ENCODE measurements at places on chromosomes 7 and 10.
A peak's percentile ranks its signal among the peaks of the same experiment; 100 is the strongest.

GRCh38 chr7:103348452-103348851 lies 1.0 kb downstream of the PSMC2 start:
- peak overlapping the region; percentile 92 for H3K27ac ChIP-seq
- peak overlapping the region; percentile 59 for H3K4me3 ChIP-seq
- DNase-seq = no peak
- no peaks in the 10 kb centered on the region for H3K36me3 ChIP-seq
- H3K4me1 ChIP-seq = peaks cover 21% of the 10 kb centered on the region

DNA sequence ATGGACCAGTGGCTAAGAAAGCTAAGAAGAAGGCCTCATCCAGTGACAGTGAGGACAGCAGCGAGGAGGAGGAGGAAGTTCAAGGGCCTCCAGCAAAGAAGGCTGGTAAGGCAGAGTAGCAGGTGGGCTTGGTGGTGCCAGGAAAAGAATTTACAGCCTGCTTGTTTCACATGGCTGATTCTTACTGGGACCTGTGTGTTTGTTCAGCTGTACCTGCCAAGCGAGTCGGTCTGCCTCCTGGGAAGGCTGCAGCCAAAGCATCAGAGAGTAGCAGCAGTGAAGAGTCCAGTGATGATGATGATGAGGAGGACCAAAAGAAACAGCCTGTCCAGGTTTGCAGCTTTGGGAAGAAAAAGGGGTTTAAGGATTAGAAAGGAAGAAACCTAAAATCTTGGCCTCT lies 5.0 kb downstream of the NOLC1 start:
- H3K4me1 ChIP-seq = peaks cover 5% of the 10 kb centered on the region
- no peaks in the 10 kb centered on the region for H3K27me3 ChIP-seq
- DNase-seq = no peak
- H3K4me3 ChIP-seq = no peak overlapping the region

DNA sequence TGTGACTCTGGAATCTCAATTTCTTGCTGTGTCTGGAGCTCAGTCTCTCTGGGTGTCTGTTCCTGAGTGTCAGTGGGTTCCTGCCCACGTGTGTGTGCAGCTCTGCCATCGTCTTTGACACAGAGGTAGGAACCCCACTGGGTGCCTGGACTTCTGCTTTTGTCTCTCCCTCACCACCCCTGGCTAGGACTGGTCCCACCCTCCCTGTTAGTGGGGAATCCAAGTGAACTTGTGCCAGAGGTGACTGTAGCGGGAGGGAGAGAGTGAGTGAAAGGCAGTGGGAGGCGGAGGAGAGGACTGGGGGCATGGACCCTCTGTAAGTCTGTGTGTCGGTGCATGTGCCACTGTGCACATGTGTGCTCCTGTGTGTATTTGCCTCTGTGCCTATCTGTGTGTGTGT lies 299.9 kb upstream of the ZMIZ1 start:
- DNase-seq = no peak
- no peaks in the 10 kb centered on the region for H3K27me3 ChIP-seq
- peaks cover 32% of the 10 kb centered on the region for H3K4me1 ChIP-seq
- H3K27ac ChIP-seq = peak overlapping the region; percentile 75
- no peaks in the 10 kb centered on the region for H3K36me3 ChIP-seq

- H3K27me3 ChIP-seq = no peaks in the 10 kb centered on the region
- no peak overlapping the region for H3K27ac ChIP-seq
- no peak overlapping the region for H3K4me3 ChIP-seq
- DNase-seq = no peak
- no peaks in the 10 kb centered on the region for H3K36me3 ChIP-seq
Measured at GRCh38 chr7:47180516-47180826, 401.4 kb downstream of the TNS3 start.

DNA sequence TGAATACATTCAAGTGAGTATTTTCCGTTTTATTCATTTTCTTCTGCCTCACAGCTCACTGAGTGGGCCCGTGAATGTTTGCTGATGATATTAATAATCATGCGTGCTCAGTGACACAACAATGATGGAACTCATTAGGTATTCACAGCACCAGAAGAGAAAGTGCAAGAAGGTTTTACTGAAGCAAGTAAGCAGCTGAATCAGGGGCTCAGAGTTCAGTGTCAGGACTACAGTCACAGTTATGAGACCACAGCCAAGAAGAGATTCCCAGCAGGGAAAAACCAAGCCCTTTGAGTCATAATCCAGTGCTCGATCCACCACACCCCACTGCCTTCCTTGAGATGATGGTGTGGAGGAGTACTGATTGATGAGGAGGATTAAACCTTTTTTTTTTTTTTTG lies 247.4 kb downstream of the KIAA1217 start:
- H3K27me3 ChIP-seq = no peaks in the 10 kb centered on the region
- DNase-seq = peak; percentile 44

DNA sequence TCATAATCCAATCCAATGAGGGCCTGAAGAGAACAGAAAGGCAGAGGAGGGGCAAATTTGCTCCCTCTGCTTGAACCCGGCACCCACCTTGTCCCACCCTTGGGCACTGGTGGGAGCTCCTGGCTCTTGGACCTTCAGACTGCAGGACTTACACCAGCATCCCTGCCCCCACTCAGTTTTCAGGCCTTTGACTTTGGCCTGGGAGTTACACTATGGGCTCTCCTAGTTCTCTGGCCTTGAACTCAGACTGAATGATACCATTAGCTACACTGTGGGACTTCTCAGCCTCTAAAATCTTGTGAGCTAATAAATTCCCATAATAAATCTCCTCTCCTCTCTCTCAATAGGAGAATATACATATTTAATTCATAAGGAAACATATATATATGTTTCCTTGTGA lies 114.4 kb downstream of the AHR start:
- no peaks in the 10 kb centered on the region for H3K27me3 ChIP-seq
- H3K4me1 ChIP-seq = no peaks in the 10 kb centered on the region
- no peaks in the 10 kb centered on the region for H3K36me3 ChIP-seq
- no peak overlapping the region for H3K27ac ChIP-seq
- H3K4me3 ChIP-seq = no peak overlapping the region
- DNase-seq = no peak

DNA sequence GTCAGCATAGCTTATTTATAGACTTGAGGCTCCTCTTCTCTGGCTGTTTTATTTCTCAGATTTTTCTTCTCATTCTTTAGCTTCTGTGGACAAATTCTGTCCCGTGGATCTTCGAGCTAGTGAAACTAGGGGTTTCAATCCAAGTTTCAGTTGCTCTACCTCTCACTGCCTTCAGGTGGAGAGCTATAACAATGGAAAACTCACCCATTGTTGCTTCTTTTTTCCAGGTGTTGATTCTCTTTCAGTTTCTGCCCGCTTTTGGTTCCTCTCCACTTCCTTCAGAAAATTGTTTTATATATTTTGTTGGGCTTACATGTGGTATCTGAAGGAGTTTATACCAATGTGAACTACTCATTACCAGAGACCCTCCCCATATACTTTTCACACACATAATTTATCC lies 266.1 kb downstream of the TCF7L2 start:
- H3K4me3 ChIP-seq = no peak overlapping the region
- no peak overlapping the region for H3K27ac ChIP-seq
- H3K36me3 ChIP-seq = no peaks in the 10 kb centered on the region
- no peaks in the 10 kb centered on the region for H3K27me3 ChIP-seq
- no peak for DNase-seq

DNA sequence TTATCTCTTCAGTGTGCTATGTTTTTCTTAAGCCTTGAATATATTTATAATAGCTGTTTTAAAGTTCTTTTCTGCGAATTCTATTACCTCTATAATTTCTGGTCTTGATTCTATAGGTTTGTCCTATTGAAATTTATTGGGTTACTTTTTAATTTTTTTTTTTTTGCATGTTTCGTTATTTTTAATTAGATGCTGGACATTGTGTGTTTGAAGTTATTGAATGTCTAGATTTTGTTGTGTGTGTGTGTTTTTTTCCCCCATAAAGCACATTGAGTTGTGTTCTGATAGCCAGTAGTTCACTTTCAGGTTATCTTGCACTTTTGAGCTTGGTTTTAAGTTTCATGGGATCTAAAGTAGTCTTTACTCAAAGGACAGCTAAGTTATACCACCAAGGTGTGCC lies 394.9 kb downstream of the RPS24 start:
- peaks cover 11% of the 10 kb centered on the region for H3K4me1 ChIP-seq
- no peak for DNase-seq
- no peaks in the 10 kb centered on the region for H3K36me3 ChIP-seq
- H3K27ac ChIP-seq = no peak overlapping the region
- no peak overlapping the region for H3K4me3 ChIP-seq

GRCh38 chr10:89342206-89342958 lies 14.6 kb downstream of the IFIT3 start:
- no peak overlapping the region for H3K4me3 ChIP-seq
- H3K27ac ChIP-seq = no peak overlapping the region
- DNase-seq = no peak
- H3K36me3 ChIP-seq = no peaks in the 10 kb centered on the region

GRCh38 chr10:80184291-80184690 lies 21.0 kb downstream of the ANXA11 start:
- no peaks in the 10 kb centered on the region for H3K36me3 ChIP-seq
- DNase-seq = no peak
- no peaks in the 10 kb centered on the region for H3K27me3 ChIP-seq
- no peak overlapping the region for H3K27ac ChIP-seq
- H3K4me3 ChIP-seq = no peak overlapping the region
- peaks cover 8% of the 10 kb centered on the region for H3K4me1 ChIP-seq

GRCh38 chr10:75506930-75507329 lies 75.5 kb downstream of the LRMDA start:
- no peaks in the 10 kb centered on the region for H3K36me3 ChIP-seq
- H3K4me1 ChIP-seq = peaks cover 25% of the 10 kb centered on the region
- no peaks in the 10 kb centered on the region for H3K27me3 ChIP-seq
- no peak overlapping the region for H3K27ac ChIP-seq

DNA sequence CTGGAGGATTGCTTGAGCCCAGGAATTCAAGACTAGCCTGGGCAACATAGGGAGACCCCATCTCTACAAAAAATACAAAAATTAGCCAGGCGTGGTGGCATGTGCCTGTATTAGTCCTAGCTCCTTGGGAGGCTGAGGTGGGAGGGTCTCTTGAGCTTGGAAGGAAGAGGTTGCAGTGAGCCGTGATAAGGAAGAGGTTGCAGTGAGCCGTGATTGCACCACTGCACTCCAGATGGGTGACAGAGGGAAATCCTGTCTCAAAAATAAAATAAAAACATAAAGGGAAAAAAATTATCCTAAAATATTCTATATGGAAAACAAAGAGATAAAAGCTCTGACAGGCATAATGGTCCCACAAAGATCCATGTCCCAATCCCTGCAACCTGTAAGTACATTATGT lies 87.9 kb upstream of the KAT6B start:
- no peak overlapping the region for H3K27ac ChIP-seq
- DNase-seq = no peak
- H3K4me1 ChIP-seq = no peaks in the 10 kb centered on the region

DNA sequence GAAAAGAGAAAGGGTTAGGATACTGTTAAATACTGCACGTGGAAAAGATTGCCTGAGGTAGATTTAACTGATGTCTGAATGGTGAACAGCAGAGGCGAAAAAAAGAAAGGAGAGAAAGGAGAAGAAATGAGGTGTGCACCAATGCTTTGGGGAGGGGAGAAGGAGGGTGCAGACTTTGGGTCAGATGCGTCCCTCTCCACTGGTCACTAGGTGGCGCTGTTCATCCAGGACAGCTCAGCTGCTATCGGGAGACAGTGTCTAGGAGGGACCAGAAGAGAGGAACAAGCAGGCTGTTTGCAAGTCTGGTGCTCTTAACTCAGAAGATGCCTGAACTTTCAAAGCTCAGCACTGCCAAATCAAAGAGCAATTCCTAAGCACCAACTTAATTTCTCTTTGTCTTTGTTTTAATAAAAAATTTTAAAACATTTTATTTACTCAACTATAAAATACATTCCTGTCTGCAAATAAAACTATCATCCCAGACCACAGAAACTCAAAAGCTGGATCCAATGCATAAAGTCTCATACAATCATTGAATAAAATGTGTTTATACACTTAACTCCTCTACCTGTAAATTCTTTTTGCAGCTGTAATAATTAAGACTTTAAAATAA lies 83.9 kb upstream of the PDLIM1 start:
- no peaks in the 10 kb centered on the region for H3K27me3 ChIP-seq
- no peaks in the 10 kb centered on the region for H3K36me3 ChIP-seq
- no peak overlapping the region for H3K4me3 ChIP-seq
- no peaks in the 10 kb centered on the region for H3K4me1 ChIP-seq
- H3K27ac ChIP-seq = no peak overlapping the region

- no peak overlapping the region for H3K27ac ChIP-seq
- no peaks in the 10 kb centered on the region for H3K4me1 ChIP-seq
- no peaks in the 10 kb centered on the region for H3K36me3 ChIP-seq
- no peak overlapping the region for H3K4me3 ChIP-seq
Measured at GRCh38 chr10:8103543-8103942, 49.1 kb downstream of the GATA3 start.

GRCh38 chr10:133530506-133530905 lies 3.3 kb downstream of the CYP2E1 start:
- no peaks in the 10 kb centered on the region for H3K36me3 ChIP-seq
- H3K27ac ChIP-seq = no peak overlapping the region
- H3K4me1 ChIP-seq = no peaks in the 10 kb centered on the region
- no peaks in the 10 kb centered on the region for H3K27me3 ChIP-seq
- no peak for DNase-seq
- H3K4me3 ChIP-seq = no peak overlapping the region

DNA sequence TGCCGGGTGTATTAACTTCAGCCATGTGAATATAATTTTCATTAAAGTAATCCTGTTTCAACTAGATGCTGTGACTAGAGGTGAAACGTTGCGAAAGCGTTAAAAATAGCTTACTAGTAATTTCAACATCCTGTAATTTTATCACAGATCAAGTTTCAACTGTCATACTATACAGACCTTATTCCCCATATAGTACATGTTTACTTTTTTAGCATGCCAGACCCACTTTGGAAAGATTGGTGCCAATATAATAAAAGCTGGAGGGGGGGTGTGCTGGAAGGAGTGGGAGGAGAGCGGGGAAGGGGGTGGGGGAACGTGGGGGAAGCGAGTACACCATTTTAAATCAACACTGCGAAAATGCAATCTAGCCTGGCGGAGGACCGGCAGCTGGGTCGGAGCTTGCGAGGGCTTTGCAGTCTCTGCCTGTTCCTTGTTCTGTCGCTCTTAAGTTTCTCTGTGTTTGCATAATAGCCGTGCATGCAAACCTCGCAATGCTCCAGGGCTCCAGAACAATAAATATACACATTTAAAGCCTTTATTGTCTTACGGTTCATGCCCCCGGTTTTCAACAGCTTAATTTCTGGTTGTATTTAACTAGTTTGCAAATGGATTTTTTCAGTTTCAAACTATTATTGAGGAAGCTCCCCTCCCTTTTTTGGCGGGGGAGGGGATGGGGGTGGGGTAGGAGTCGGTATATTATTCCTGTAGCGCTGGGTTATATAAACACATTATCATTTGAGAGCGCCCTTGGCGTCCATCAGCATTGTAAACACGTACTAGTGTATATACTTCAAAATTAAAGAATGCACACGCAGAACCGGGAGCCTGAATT lies 1.3 kb upstream of the ARID5B start:
- peaks cover 29% of the 10 kb centered on the region for H3K4me1 ChIP-seq
- no peaks in the 10 kb centered on the region for H3K36me3 ChIP-seq
- peak overlapping the region; percentile 99 for H3K27ac ChIP-seq
- H3K27me3 ChIP-seq = no peaks in the 10 kb centered on the region

- H3K4me1 ChIP-seq = no peaks in the 10 kb centered on the region
- no peak for DNase-seq
- no peaks in the 10 kb centered on the region for H3K36me3 ChIP-seq
Measured at GRCh38 chr7:138458576-138459412, 1.3 kb upstream of the TRIM24 start.

Measured in hepatocyte (in vitro differentiated cells).